ENCODE measurements at places on chromosomes 5 and 9.

DNA sequence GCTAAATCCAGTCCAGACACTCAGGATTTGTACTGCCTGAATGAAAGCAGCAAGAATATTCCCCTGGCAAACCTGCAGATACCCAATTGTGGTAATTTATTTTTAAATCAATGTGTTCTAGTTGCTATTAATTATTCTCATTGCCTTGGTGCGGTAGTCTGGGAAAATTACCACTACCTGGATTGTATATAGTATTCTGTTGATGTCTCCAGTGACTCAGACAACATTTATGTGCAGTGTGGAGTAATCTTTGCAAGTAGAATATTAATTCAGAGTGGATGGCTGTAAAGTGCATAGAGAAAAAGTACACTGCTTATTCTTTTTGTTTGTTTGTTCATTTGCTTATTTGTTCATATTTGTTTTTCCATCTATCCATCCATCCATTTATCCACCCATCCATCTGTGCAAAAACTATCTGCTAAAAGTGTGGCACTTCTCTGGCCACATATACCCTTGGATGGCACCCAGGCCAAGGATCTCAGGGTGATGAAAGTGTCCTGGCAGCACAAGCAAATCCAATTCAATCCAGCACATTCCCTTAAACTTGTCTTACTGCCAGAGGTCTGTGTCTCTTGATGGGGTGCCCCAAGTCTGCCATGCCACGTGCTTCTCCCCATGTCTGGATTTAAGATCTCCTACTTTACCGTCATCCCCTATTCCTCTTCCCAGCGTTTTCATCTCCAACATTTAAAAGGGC is 41.3 kb downstream of the NTRK2 start:
- DNase-seq = no peak

DNA sequence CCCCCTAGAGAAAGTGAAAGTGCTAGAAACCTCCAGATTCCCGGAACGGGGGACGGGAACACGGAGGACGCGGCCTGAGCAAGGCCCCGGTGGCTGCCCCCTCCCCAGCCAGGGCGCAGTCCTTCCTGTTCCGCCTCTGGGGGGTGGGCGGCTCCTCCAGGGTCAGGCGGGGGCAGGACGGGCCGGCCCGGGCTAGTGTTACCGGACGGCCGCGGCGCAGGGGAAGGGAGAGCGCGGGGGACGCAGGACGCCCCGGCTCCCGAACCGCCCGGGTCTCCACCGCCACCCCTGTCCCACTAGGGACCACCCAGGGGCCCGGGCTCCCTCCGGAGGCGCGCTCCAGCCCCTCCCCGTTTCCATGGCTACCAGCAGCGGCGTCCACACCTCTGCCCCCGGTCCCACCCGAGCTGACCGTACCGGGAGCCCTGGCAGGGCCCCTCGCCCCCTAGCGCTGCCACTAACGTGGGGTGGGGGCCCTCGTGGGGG is 579 bp downstream of the SLC12A7 start:
- DNase-seq = peak; percentile 54

- no peak for DNase-seq
Observed at GRCh38 chr5:56080375-56081052, 85.8 kb upstream of the IL6ST start.

DNA sequence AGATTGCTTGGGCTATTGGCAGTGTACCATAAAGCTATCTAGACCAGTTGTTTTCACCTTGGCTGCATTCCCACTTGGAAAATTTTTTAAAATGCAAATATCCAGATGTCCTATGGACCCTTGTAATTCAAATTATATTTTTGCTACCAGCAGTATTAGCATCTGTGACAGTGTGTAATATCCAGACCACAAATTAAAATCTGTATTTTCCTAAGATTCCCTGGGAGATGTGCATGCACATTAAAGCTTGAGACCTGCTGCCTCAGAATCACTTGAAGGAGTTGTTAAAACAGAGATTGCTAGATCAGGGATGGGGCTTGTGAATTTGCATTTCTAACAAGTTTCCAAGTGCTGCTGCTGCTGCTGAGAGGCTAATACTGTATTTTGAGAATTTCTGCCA is 381.2 kb upstream of the PDE4D start:
- DNase-seq = no peak

DNA sequence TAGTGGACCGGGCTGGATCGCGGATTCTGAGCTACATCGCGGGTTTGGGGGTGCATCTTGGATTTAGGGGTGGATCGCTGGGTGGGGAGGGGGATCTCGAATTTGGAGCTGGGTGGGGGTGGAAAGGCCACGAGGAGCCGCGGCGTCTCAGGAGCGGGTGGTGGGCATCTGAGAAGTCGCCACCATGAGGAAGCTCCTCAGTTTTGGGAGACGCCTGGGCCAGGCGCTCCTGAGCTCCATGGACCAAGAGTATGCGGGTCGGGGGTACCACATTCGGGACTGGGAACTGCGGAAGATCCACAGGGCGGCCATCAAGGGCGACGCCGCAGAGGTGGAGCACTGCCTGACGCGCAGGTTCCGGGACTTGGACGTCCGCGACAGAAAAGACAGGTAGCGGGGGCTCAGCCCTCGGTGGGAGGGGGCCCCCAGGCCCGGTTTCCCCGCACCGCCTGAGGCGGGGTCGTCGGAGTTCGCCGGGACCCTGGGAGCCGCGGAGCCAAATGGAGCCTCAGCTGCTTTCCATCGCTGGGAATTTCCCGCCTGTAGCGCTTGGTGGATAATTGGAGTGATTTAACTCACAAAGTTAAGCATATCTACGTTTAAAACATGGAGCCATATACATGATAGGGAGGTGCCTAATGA is 376 bp downstream of the ANKRD18B start:
- peak; percentile 49 for DNase-seq
